Suprapubic skin (tissue), 4 donors: ENCODE measurements at places on chromosomes 5 and 9.

GRCh38 chr5:149144637-149145036, 3.3 kb downstream of the ABLIM3 start:
- no peaks in the 10 kb centered on the region for H3K27me3 ChIP-seq
- H3K36me3 ChIP-seq: no peaks in the 10 kb centered on the region
- peaks cover 35% of the 10 kb centered on the region for H3K4me1 ChIP-seq

DNA sequence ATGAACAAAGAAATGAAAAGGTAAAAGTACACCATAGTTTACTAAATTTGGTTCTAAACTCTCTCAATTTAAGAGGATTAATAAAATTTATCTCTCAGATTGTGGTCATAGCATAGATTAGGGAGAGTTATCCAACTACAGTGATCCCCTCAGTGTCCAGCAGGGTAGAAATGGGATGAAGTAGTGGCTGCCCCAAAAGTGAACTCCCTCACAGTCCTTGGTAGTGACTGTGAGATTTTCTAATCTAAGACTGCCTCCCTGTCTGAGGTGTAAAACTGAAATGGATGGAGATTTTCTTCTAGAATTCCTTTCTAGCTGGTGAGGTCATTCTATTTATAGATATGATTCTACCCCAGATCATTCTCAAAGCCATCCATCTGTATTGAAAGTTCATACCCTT, 455.5 kb downstream of the ACTL7B start:
- no peaks in the 10 kb centered on the region for H3K36me3 ChIP-seq
- no peak overlapping the region for H3K4me3 ChIP-seq
- H3K27ac ChIP-seq: no peak overlapping the region
- no peak for DNase-seq
- H3K4me1 ChIP-seq: no peaks in the 10 kb centered on the region

DNA sequence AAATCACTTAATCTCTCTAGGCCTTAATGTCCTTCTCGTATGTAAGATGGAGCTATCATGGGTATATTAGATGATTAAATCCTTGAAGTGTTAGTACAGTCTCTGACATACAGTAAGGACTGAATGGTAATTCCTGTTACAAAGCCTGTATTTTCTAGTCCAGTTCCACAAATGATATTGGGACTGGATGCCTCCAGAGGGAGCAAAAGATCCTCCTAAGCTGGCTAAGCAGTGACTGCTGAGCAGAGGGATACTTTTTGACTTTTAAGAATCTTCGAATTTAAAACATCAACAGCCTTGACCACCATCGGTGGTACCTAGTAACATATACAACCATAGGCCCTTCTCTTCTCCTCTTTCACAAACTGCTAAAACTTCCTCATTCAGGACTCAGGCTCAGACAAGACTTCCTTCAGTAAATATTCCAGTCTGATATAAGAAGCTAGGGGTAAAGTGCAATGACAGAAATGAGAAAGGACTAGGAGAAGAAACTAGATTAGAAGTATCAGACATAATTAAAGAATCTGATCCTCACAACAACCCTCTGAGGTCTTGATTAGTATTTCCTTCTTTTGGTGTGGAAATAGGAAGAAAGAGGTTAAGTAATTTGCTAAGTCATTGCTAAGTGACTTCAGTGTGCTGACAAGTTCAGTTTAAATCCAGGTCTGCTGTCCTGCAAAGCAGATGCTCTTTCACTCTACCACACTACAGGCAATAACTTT, 13.9 kb downstream of the PTAR1 start:
- H3K27me3 ChIP-seq: no peaks in the 10 kb centered on the region
- H3K27ac ChIP-seq: no peak overlapping the region
- H3K4me1 ChIP-seq: peaks cover 11% of the 10 kb centered on the region
- no peak overlapping the region for H3K4me3 ChIP-seq

GRCh38 chr5:144581044-144581443, 410.4 kb downstream of the KCTD16 start:
- DNase-seq: no peak
- no peak overlapping the region for H3K4me3 ChIP-seq
- no peak overlapping the region for H3K27ac ChIP-seq
- H3K36me3 ChIP-seq: no peaks in the 10 kb centered on the region

- H3K27me3 ChIP-seq: peaks cover 2% of the 10 kb centered on the region
- no peak overlapping the region for H3K27ac ChIP-seq
- no peaks in the 10 kb centered on the region for H3K36me3 ChIP-seq
- DNase-seq: no peak
- H3K4me1 ChIP-seq: no peaks in the 10 kb centered on the region
- no peak overlapping the region for H3K4me3 ChIP-seq
Measured at GRCh38 chr9:34887841-34888240, 70.2 kb upstream of the PHF24 start.

- no peaks in the 10 kb centered on the region for H3K27me3 ChIP-seq
- H3K4me3 ChIP-seq: no peak overlapping the region
- no peaks in the 10 kb centered on the region for H3K4me1 ChIP-seq
- H3K36me3 ChIP-seq: no peaks in the 10 kb centered on the region
- no peak overlapping the region for H3K27ac ChIP-seq
- no peak for DNase-seq
Measured at GRCh38 chr5:128681764-128682592, 143.9 kb upstream of the FBN2 start.

DNA sequence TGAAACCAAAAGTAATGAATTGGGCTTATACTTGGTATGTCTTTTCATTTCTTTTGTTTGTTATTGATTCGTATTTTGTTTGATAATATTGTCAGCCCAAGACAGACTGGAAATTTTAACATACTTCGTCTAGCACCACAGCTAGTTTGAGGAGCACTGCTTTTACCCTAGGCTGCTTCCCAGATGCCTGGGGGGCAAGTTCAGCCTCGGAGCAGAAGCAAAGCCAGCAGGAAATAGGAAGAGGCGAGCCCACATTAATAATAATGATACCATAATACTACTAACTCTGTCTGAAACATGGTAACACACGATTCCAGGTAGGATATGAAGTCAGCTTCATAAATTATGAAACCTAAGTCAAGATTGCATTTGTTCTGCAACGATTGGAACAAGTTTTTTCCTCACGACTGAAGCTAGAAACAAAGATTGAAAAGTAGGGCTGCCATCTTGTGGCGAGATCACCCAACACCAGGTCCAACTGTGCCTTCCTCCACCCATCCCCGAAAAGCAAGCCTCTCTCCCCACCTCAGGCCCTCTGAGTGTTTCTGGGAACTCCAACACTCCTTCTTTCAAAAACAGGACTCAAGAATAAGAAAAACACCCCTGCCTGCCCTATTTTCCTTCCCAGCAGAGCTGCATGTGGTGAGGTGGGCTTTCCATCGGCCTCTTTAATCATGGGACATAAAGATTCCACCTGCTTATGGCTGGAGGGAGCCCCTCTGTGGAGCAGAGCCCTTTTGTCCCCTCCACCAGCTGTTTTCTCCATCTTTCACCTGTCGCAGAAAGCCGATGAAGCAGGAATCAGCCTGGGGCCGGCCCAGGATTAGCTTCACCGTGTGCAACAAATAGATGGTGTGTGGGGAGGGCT, 236.4 kb downstream of the CAAP1 start:
- H3K4me3 ChIP-seq: no peak overlapping the region
- no peak for DNase-seq

DNA sequence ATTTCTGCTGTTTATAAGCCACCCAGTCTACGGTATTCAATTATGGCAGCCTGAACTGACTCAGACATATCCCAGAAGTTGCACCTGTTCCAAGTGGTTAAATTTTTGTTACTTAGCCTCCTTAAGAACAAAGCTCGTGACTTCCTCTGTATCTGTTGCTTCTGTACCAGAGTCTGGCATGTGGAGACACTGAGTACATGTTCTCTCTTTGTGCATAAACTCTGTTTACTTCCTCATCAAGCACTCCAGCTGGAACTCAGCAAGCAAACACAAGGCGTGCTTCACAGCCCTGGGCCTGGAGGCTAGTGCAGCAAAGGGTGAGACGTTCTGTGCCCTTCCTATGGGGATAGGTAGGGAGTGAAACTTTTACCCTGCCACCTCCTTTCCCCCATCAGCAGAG, 19.0 kb downstream of the C9orf152 start:
- peak; percentile 78 for DNase-seq
- no peak overlapping the region for H3K4me3 ChIP-seq
- H3K27ac ChIP-seq: peak overlapping the region; percentile 80
- no peaks in the 10 kb centered on the region for H3K27me3 ChIP-seq
- peaks cover 58% of the 10 kb centered on the region for H3K4me1 ChIP-seq

GRCh38 chr9:120853198-120853597, 10.5 kb upstream of the PSMD5 start:
- peaks cover 29% of the 10 kb centered on the region for H3K36me3 ChIP-seq
- peaks cover 3% of the 10 kb centered on the region for H3K4me1 ChIP-seq
- no peak overlapping the region for H3K27ac ChIP-seq
- no peak overlapping the region for H3K4me3 ChIP-seq

- no peaks in the 10 kb centered on the region for H3K27me3 ChIP-seq
- DNase-seq: no peak
- H3K4me1 ChIP-seq: no peaks in the 10 kb centered on the region
- no peak overlapping the region for H3K4me3 ChIP-seq
- H3K36me3 ChIP-seq: no peaks in the 10 kb centered on the region
Measured at GRCh38 chr5:100860407-100860806, 42.7 kb downstream of the ST8SIA4 start.

DNA sequence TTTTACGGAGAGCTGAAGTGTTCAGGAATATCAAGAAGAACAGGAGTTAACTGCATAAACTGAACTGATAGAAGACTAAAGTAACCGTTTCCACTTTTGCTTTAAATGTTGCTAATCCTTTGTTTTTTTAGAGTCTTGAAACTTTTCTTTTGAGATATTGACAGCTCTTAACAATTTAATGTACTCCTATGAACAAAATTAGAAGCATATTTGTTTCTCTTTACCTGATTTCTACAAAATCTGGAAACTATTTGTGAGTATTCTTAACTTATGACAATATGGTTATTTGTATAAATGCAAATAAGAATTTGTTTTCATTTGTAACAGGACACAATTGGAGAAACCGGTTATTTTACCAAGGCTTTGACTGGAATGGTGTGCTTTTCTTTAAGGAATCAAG, 89.5 kb upstream of the FAM120A start:
- H3K4me3 ChIP-seq: no peak overlapping the region
- DNase-seq: no peak
- H3K27me3 ChIP-seq: no peaks in the 10 kb centered on the region
- no peak overlapping the region for H3K27ac ChIP-seq
- H3K36me3 ChIP-seq: no peaks in the 10 kb centered on the region
- H3K4me1 ChIP-seq: no peaks in the 10 kb centered on the region

- no peak overlapping the region for H3K4me3 ChIP-seq
- no peak overlapping the region for H3K27ac ChIP-seq
- no peak for DNase-seq
- no peaks in the 10 kb centered on the region for H3K27me3 ChIP-seq
- no peaks in the 10 kb centered on the region for H3K36me3 ChIP-seq
- no peaks in the 10 kb centered on the region for H3K4me1 ChIP-seq
Measured at GRCh38 chr5:166582416-166582815, 1709.0 kb upstream of the WWC1 start.

DNA sequence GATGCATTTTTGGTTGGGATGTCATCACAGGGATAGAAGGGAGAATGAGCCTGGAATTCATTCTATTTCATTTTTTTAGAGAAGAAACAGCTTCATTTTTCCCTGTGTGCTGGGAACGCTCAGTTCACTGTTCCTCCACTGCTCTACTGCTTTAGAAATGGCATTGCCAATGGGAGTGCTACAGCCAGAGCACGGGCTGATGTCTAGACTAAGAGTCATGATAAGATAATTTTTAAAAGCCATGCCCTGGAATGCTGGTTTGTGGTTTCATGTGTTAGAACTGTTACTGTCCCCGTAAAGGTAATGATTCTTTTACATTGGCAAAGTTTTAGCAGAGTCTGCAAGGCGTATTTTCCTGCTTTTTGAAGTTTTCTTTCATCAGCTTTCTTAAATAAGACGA, 119.6 kb downstream of the SEMA6A start:
- no peaks in the 10 kb centered on the region for H3K36me3 ChIP-seq
- no peak for DNase-seq
- H3K4me3 ChIP-seq: no peak overlapping the region
- peaks cover 14% of the 10 kb centered on the region for H3K4me1 ChIP-seq

DNA sequence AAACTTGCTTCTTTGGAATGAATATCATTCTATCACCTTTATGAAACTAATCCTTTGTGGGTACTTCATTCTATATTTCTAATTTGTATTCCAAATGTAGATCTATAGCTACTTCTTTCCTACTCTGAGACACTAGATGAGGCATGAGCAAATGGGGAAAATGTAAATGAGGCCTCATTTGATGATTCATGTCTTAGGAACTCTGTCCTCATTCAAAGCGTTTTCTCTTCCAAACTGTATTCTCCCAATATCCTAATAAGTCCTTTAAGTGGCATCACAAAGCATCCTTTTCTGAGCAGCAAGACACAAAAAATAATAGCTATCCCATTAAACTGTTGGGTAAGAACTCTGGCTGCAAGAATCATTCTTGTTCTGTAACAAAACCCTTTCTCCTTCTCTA, 56.1 kb downstream of the TTLL11 start:
- H3K27ac ChIP-seq: no peak overlapping the region
- no peaks in the 10 kb centered on the region for H3K27me3 ChIP-seq
- H3K4me1 ChIP-seq: no peaks in the 10 kb centered on the region
- no peak overlapping the region for H3K4me3 ChIP-seq
- peaks cover 13% of the 10 kb centered on the region for H3K36me3 ChIP-seq

- H3K27me3 ChIP-seq: no peaks in the 10 kb centered on the region
- peaks cover 13% of the 10 kb centered on the region for H3K4me1 ChIP-seq
- H3K4me3 ChIP-seq: no peak overlapping the region
Measured at GRCh38 chr5:39523821-39524220, 99.0 kb upstream of the DAB2 start.

DNA sequence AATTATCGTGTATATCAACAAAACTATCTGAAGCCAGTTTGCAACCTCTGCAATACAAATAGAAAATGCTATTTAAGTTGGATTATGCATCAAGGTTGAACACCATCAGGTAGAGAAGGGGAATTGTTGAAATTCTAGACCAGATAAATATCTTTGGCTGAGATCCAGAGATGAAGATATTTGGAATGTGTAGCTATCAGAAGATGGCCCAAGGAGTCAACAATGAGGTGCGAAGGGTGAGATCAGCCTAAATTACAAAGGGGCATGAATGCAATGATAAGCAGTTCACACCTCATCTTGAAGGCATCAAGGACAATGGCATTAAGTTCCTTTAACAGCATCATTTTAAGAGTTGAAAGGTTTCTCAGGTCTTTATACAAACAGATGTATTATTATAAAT, 572.1 kb upstream of the DMAC1 start:
- no peaks in the 10 kb centered on the region for H3K36me3 ChIP-seq
- no peak for DNase-seq
- H3K4me3 ChIP-seq: no peak overlapping the region
- no peak overlapping the region for H3K27ac ChIP-seq
- no peaks in the 10 kb centered on the region for H3K4me1 ChIP-seq

GRCh38 chr9:125810161-125810560, 63.0 kb downstream of the PBX3 start:
- H3K4me3 ChIP-seq: no peak overlapping the region
- no peak overlapping the region for H3K27ac ChIP-seq
- peaks cover 3% of the 10 kb centered on the region for H3K4me1 ChIP-seq
- no peaks in the 10 kb centered on the region for H3K36me3 ChIP-seq
- no peak for DNase-seq

DNA sequence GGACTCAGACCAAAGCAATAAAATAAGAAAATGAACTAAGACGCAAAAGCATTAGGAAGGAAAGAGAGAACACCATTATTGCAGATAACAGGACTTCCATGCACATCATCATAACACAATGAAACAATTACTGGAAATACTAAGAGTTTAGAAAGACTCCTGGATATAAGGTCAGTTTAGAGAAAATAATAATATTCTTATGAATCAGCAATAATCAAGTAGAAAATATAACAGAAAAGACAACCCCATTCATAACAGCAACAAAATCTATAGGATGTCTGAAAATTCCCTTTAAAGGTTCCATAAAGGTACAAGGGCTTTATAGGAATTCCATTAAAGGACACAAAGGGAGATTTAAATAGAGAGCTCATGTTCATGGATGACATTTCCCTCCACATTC, 73.0 kb downstream of the SPTLC1 start:
- H3K4me1 ChIP-seq: no peaks in the 10 kb centered on the region
- no peak for DNase-seq
- H3K27me3 ChIP-seq: no peaks in the 10 kb centered on the region
- no peak overlapping the region for H3K27ac ChIP-seq
